Activated CD4-positive, alpha-beta memory T cell treated with anti-CD3 and anti-CD28 coated beads, Interleukin-2, amount 10 ng/mL, durations not matched to agents 7 days and 5 days (primary cell): ENCODE measurements at places on chromosomes 2 and 18. TPM values are rescaled to one million over a fixed set of nuclear protein-coding genes. Genes with fewer than 3 reads are reported as not detected.

Gene TUBB8B
- total RNA-seq = not detected

Gene INHBB
- total RNA-seq = not detected

Gene NOL4
- total RNA-seq = not detected

Gene DOCK10
- 223 TPM for total RNA-seq

Gene TBC1D8
- 0.58 TPM for total RNA-seq

Gene OBSL1
- not detected for total RNA-seq

Gene MYO3B
- 0.18 TPM for total RNA-seq

Gene PREB
- 67.4 TPM for total RNA-seq

Gene TIA1
- total RNA-seq = 112 TPM

Gene AKAIN1
- not detected for total RNA-seq

Gene LRATD1
- total RNA-seq = not detected

Gene ASB18
- total RNA-seq = not detected

Gene TXNL1
- total RNA-seq = 50.2 TPM

Gene NYAP2
- not detected for total RNA-seq

Gene TRAF3IP1
- 5.4 TPM for total RNA-seq

Gene PPP1R1C
- not detected for total RNA-seq

Gene CCDC102B
- total RNA-seq = 1.2 TPM

Gene RESP18
- total RNA-seq = not detected
